ENCODE measurements at places on chromosomes 11 and 22. TPM values are rescaled to one million over a fixed set of nuclear protein-coding genes. Genes with fewer than 3 reads are reported as not detected.
A peak's percentile ranks its signal among the peaks of the same experiment; 100 is the strongest.

GRCh38 chr11:66848671-66849500 is 5.6 kb downstream of the RCE1 start:
- H3K27me3 ChIP-seq: no peaks in the 10 kb centered on the region
- H3K4me3 ChIP-seq: no peak overlapping the region
- H3K36me3 ChIP-seq: peaks cover 13% of the 10 kb centered on the region
- H3K4me1 ChIP-seq: peaks cover 16% of the 10 kb centered on the region

DNA sequence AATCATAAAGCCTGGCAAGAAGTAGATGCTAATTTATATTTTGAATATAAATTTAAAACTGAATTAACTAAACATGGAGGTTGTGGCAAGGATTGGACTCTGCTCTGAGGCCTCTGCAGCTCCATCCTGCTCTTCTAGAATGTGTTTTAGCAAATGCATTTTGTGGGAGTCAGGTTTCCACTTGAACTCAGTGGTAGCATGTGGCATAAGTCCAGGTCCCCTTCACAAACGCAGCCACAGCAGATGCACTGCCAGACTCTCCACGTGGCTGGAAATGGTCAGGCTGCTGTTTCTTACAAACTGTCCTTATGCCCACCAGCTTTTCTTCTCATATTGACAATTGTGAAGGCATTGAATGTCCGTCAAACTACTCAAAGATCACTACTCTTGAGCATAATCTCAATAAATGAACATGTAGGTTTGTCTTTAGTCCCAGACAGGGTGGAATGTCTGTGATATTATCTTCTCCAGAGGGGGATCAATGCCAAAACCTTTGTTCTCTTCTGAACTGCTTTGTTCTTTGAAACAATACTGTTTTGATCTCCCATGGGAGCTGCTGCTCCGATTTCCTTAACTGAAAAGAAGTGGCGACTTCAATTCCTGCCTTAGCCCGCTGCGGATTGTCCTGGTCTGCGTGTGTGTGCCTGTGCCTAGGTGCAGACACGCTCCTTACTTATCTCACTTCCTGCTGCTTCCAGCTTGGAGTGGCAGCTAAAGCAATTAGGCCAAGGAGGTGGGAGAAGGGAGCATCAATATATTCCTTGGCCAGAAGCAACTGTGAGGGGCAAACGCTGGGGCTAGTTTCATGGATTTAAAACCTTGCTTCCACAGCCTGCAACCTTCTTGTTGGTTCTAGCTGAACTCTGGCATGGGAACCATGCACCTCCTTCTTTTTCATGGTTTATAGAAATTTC is 24.2 kb downstream of the EIF4G2 start:
- peaks cover 11% of the 10 kb centered on the region for H3K4me1 ChIP-seq
- H3K27me3 ChIP-seq: no peaks in the 10 kb centered on the region
- H3K36me3 ChIP-seq: no peaks in the 10 kb centered on the region
- no peak for DNase-seq
- H3K27ac ChIP-seq: no peak overlapping the region

- no peak overlapping the region for H3K4me3 ChIP-seq
- no peak overlapping the region for H3K27ac ChIP-seq
- no peaks in the 10 kb centered on the region for H3K36me3 ChIP-seq
- H3K27me3 ChIP-seq: no peaks in the 10 kb centered on the region
Measured at GRCh38 chr11:95074792-95075563, 8.3 kb downstream of the SRSF8 start.

GRCh38 chr11:69807106-69807815 is 12.0 kb downstream of the FGF3 start:
- H3K27ac ChIP-seq: no peak overlapping the region
- no peak for DNase-seq
- H3K36me3 ChIP-seq: no peaks in the 10 kb centered on the region
- H3K4me1 ChIP-seq: peaks cover 4% of the 10 kb centered on the region
- no peak overlapping the region for H3K4me3 ChIP-seq

DNA sequence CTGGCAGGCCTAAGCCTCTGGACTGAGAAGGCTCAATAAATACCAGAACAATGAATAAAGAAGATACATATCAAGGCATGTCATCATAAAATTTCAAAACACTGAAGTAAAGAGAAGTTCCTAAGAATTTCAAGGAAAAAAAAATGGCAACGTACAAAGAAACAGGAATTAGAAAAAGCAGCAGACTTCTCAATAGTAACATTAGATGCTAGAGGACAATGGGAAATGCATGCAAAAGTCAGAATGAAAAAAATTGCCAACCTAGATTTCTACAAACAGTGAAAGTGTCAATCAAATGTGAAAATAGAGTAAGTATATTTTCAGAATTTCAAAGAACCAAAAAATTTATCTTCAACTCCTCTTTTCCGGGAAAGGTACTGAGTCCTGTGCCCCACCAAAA is 125.0 kb downstream of the KCNC1 start:
- H3K4me1 ChIP-seq: peaks cover 17% of the 10 kb centered on the region
- DNase-seq: no peak
- no peak overlapping the region for H3K4me3 ChIP-seq
- H3K27ac ChIP-seq: no peak overlapping the region
- no peaks in the 10 kb centered on the region for H3K36me3 ChIP-seq

GRCh38 chr11:23079382-23079813 is 219.1 kb upstream of the CCDC179 start:
- no peak overlapping the region for H3K4me3 ChIP-seq
- no peak for DNase-seq
- no peaks in the 10 kb centered on the region for H3K4me1 ChIP-seq
- no peak overlapping the region for H3K27ac ChIP-seq

DNA sequence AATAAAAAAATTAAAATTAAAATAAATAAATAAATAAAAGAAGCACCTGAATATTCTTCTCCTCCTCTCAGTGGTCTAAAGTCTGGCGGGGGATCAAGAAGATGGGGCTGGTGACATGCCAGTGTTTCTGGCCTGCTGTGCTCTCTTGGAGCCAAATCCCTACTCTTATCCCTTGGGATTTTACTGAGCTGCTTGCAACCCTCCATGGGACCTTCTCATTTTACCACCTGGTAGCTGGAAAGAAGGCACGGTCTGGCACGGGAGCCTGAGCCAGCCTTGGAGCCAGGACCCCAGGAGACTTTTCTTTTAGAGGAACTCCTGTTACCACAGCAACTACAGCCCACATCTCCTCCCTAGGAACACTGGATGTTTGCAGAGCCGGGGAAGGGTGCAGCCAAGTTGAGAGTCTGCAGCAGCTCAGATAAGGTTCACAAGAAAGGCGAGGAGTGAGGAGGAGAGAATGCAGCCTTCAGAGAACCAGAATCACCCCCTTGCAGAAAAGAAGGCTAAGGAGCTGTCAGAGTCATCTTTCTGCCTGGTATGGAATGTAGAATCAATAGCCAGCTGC is 21.4 kb downstream of the CD6 start:
- peaks cover 12% of the 10 kb centered on the region for H3K27me3 ChIP-seq
- H3K36me3 ChIP-seq: no peaks in the 10 kb centered on the region

GRCh38 chr22:40482886-40483285 is 112.5 kb downstream of the SGSM3 start:
- H3K4me1 ChIP-seq: peaks cover 25% of the 10 kb centered on the region
- DNase-seq: no peak
- no peaks in the 10 kb centered on the region for H3K36me3 ChIP-seq
- H3K27me3 ChIP-seq: no peaks in the 10 kb centered on the region

- no peak for DNase-seq
- no peaks in the 10 kb centered on the region for H3K4me1 ChIP-seq
Measured at GRCh38 chr22:21894799-21895198, 27.4 kb upstream of the MAPK1 start.

DNA sequence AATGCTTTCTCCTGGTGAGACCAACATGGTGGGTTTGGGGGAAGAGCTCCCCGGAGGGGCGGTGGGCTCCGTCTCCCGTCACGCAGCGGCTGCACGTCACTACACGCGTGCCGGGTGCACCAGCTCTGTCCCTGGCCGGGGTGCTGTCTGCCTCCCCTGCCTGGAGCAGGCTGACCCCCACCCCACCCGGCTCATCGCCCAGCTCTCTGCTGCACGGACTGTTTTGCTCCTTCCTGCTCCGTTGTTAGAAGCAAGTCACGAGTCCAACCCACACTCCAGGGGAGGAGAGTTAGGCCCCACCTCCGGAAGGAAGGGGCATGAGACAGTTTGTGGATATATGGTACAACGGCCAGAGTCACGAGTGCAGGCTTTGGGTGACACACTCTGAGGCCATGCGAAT is 364.9 kb downstream of the BRD1 start:
- DNase-seq: no peak
- H3K36me3 ChIP-seq: no peaks in the 10 kb centered on the region
- H3K27ac ChIP-seq: no peak overlapping the region
- peaks cover 22% of the 10 kb centered on the region for H3K4me1 ChIP-seq

DNA sequence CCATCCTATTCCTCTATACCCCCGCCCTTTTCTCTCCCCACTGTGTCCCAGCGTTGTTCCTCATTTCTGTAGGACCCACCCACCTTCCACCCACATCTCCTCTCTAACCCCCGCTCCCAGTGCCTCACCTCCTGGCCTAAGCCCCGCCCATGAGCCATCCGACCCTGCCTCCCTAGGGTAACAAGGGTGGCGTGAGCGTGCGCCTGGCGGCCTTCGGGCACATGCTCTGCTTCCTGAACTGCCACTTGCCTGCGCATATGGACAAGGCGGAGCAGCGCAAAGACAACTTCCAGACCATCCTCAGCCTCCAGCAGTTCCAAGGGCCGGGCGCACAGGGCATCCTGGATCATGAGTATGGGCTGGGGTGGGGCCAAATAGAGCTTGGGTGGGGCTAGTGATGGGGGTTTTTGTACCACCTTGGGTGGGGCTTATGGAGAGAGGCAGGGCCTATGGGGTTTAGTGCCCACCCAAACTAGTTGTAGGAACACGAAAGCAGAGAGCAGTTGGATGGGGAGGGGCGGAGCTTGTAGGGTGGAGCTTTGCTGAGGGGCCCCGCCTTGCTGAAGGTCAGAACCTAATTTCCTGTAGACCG is 4.5 kb downstream of the INPP5J start:
- peak overlapping the region; percentile 58 for H3K4me3 ChIP-seq
- no peak overlapping the region for H3K27ac ChIP-seq
- peak; percentile 68 for DNase-seq
- peaks cover 3% of the 10 kb centered on the region for H3K27me3 ChIP-seq
- no peaks in the 10 kb centered on the region for H3K36me3 ChIP-seq

DNA sequence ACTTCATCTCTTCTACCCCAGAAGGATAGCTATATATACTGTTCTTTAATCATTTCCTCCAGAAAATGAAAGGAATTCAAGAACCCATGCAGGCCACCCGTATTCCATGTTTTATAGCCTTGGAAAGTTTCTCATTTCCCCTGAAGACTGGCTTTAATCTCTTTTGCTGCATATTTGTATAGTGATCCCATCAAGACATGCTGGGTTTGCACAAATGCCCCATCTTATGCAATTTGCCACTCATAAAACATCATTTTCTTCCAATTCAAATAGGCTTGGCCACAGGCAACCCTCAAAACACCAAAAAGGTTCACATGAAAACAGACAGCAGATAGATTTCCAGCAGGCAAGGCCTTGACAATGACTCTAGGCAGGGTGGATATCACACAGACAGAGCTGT is 28.3 kb upstream of the APOA1 start:
- H3K4me1 ChIP-seq: no peaks in the 10 kb centered on the region
- H3K4me3 ChIP-seq: no peak overlapping the region
- DNase-seq: no peak

GRCh38 chr11:127943763-127944162 is 643.6 kb downstream of the ETS1 start:
- no peaks in the 10 kb centered on the region for H3K36me3 ChIP-seq
- H3K27me3 ChIP-seq: no peaks in the 10 kb centered on the region
- H3K27ac ChIP-seq: no peak overlapping the region
- H3K4me3 ChIP-seq: no peak overlapping the region
- no peak for DNase-seq

DNA sequence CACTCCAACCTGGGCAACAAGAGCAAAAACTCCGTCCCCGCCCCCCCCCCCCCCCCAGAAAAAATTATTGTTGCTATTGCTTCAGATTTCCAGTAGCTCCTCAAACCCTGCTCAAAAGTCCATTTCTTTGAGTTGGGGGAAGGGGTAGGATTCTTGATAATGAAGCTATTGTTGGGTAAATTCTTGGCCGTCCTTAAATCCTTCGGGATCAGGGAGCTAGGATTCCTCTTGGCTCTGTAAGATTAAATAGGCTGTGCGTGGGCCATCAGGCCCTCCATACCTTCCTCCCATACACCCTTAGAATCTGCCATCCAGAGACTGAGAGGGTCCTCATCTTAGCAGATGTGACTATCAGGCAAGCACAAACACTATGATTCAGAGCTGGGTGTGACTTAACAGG is 16.4 kb downstream of the YWHAH start:
- H3K27ac ChIP-seq: peak overlapping the region; percentile 93
- peaks cover 27% of the 10 kb centered on the region for H3K4me1 ChIP-seq
- H3K36me3 ChIP-seq: peaks cover 23% of the 10 kb centered on the region
- H3K27me3 ChIP-seq: no peaks in the 10 kb centered on the region
- no peak overlapping the region for H3K4me3 ChIP-seq

DNA sequence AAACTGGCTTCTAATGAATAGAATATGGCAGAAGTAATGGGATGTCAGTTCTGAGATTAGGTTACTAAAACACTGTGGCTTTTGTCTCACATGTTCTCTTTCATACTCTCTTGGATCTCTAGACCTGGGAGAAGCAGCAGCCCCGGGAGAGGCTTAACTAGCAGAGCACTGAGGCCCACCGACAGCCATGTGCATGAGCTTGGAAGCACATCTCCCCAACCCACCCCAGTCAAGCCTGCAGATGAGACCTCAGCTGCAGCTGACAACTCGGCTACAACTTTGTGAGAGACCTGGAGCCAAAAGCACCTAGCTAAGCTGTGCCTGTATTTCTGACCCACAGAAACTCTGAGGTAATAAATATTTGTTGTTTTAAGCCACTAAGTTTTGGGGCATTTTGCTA is 100.8 kb downstream of the TRIM29 start:
- H3K27ac ChIP-seq: no peak overlapping the region
- peaks cover 12% of the 10 kb centered on the region for H3K4me1 ChIP-seq
- DNase-seq: no peak

GRCh38 chr11:17389957-17390649 is 1.6 kb upstream of the KCNJ11 start:
- peak overlapping the region; percentile 5 for H3K27ac ChIP-seq
- H3K36me3 ChIP-seq: peaks cover 10% of the 10 kb centered on the region
- peak overlapping the region; percentile 67 for H3K4me3 ChIP-seq
- H3K4me1 ChIP-seq: peaks cover 6% of the 10 kb centered on the region
- DNase-seq: no peak

- H3K4me1 ChIP-seq: peaks cover 10% of the 10 kb centered on the region
- H3K27me3 ChIP-seq: peaks cover 11% of the 10 kb centered on the region
- H3K27ac ChIP-seq: no peak overlapping the region
- DNase-seq: no peak
- no peak overlapping the region for H3K4me3 ChIP-seq
Measured at GRCh38 chr11:116073854-116074837, 569.9 kb upstream of the CADM1 start.

GRCh38 chr11:102552447-102553194 is 22.1 kb upstream of the MMP7 start:
- peaks cover 11% of the 10 kb centered on the region for H3K27me3 ChIP-seq
- peaks cover 27% of the 10 kb centered on the region for H3K4me1 ChIP-seq
- H3K4me3 ChIP-seq: no peak overlapping the region
- no peak overlapping the region for H3K27ac ChIP-seq
- H3K36me3 ChIP-seq: no peaks in the 10 kb centered on the region

APBB1 gene
- total RNA-seq: 32.1 TPM

PLAAT4 gene
- 1.1 TPM for total RNA-seq

YAP1 gene
- 98.9 TPM for total RNA-seq

CASP12 gene
- not detected for total RNA-seq

MIAT gene
- total RNA-seq: 58.2 TPM

EEF1G gene
- 1,857 TPM for total RNA-seq

TESMIN gene
- 91.9 TPM for total RNA-seq

SPATA19 gene
- not detected for total RNA-seq

MYH9 gene
- total RNA-seq: 277 TPM

OR4C5 gene
- not detected for total RNA-seq

PRG3 gene
- total RNA-seq: not detected

NEFH gene
- total RNA-seq: 3.7 TPM

NXPE1 gene
- total RNA-seq: not detected

WNT11 gene
- total RNA-seq: 0.32 TPM

DDI1 gene
- total RNA-seq: not detected

PARVA gene
- total RNA-seq: 10.4 TPM

Measured in WTC11 (cell line).